Mesothelial cell of epicardium (in vitro differentiated cells): ENCODE measurements at places on chromosomes 6 and 20. TPM values are rescaled to one million over a fixed set of nuclear protein-coding genes. Genes with fewer than 3 reads are reported as not detected.

Gene RAD21L1
- total RNA-seq, result not detected in 3 replicates

Gene POM121L2
- total RNA-seq, result 0.07 TPM in 1 of 3 replicates, not detected in the others

Gene PDE10A
- 12.8 to 14.3 TPM (median 13.0 TPM) in 3 replicates for total RNA-seq

Gene COL11A2
- 12.6 to 14.4 TPM (median 14.2 TPM) in 3 replicates for total RNA-seq

Gene SRMS
- total RNA-seq, result not detected in 3 replicates

Gene NFATC2
- total RNA-seq, result 13.1 to 14.0 TPM (median 14.0 TPM) in 3 replicates

Gene RAB44
- 0.07 to 0.16 TPM in 2 of 3 replicates, not detected in the other for total RNA-seq

Gene CABLES2
- 22.8 to 23.7 TPM (median 23.6 TPM) in 3 replicates for total RNA-seq

Gene CPNE5
- 0.51 to 1.7 TPM (median 1.2 TPM) in 3 replicates for total RNA-seq

DNA sequence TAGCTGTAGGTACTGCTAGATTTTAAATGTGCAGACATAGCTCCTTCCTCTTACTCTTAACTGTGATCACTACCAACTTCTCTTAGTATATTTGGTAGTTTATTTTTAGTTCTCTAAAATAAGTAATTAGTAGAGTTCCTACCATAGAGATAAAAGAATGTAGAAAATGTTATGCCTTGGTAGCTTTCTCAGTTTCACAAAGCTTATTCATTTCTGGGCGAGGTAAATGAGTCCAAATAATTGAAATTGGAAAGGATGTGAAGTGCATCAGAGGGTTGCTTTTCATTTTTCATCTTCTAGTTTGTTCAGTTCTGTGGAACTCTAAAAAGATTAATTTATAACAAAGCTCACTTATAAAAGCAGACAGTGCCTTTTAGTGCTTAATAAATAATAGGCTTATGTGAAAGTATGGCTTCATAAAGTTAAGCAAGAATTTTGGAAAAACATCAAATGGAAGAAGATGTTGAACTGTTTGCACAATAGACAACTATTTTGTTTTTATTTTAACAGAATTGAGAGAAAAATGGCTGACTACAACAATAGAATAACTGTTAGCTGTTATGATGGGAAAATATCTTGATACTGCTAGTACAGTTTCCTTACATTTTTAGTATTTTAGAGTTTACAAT, 303.7 kb downstream of the UTRN start:
- no peaks in the 10 kb centered on the region for H3K27me3 ChIP-seq
- DNase-seq, result no peak
- H3K4me1 ChIP-seq, result peaks cover 2% of the 10 kb centered on the region

GRCh38 chr6:130494729-130495128, 128.9 kb downstream of the TMEM200A start:
- H3K27me3 ChIP-seq, result no peaks in the 10 kb centered on the region
- no peaks in the 10 kb centered on the region for H3K36me3 ChIP-seq
- no peak for DNase-seq
- H3K4me1 ChIP-seq, result no peaks in the 10 kb centered on the region

DNA sequence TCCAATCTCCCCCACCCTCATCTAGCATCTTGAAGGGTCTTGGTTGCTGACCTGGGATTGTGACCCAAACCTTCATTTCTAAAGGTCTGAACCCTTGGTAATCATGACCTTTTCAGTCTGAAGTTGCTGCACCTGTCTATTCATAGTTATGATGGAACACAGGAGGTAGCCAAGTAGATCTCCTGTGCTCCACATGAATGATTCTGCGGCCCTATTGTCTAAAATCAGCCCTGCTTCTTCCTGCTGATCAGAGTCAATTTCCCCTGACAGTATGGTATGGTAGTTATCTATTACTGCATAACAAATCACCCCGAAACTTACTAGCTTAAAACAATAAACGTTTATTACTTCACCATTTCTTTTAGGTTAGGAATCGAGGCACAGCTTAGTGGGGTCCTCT, 9.0 kb downstream of the OR2B6 start:
- H3K27me3 ChIP-seq, result peaks cover 12% of the 10 kb centered on the region
- H3K27ac ChIP-seq, result no peak overlapping the region
- no peaks in the 10 kb centered on the region for H3K36me3 ChIP-seq
- H3K4me1 ChIP-seq, result no peaks in the 10 kb centered on the region

GRCh38 chr6:85191656-85192055, 258.2 kb upstream of the NT5E start:
- no peak for DNase-seq
- no peaks in the 10 kb centered on the region for H3K36me3 ChIP-seq
- H3K27me3 ChIP-seq, result no peaks in the 10 kb centered on the region
- H3K27ac ChIP-seq, result no peak overlapping the region

DNA sequence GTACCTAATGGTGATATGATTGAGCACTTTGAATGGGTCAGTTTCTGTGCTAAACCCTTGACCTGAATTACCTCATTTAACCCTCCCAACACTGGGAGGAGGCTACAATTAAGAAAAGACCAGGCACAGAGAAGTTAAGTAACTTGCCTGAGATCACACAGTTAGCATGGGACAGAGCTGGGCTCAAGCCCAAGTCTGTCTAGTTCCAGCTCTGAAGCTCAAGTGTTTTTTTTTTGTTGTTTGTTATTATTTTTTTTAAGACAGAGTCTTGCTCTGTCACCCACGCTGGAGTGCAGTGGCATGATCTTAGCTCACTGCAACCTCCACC, 4.0 kb downstream of the FAM83D start:
- no peak for DNase-seq
- H3K36me3 ChIP-seq, result no peaks in the 10 kb centered on the region
- H3K27me3 ChIP-seq, result no peaks in the 10 kb centered on the region
- H3K4me3 ChIP-seq, result no peak overlapping the region

GRCh38 chr20:2986466-2986865, 57.0 kb upstream of the GNRH2 start:
- H3K4me3 ChIP-seq, result no peak overlapping the region
- DNase-seq, result no peak
- no peaks in the 10 kb centered on the region for H3K4me1 ChIP-seq
- H3K27me3 ChIP-seq, result no peaks in the 10 kb centered on the region
- peaks cover 20% of the 10 kb centered on the region for H3K36me3 ChIP-seq

DNA sequence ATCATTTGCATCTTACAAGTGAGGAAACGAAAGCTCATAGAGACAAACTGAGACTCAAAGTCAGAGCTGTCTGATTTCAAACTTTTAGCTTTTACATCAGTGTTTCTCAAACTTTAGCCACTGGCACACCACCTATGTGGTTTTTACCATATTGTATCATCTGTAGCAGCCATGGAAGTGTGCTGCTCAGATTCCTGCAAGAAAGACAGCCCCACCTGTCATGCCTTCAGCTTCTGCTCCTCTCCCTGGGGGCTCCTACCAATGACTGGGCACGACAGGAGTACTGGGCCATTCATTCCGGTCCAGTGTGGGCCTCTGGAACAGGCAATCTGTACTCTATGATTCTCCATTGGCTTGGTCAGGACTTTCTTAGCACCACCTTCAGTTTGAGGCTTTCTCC, 87.0 kb downstream of the BCAS1 start:
- no peak overlapping the region for H3K4me3 ChIP-seq
- no peak for DNase-seq
- peaks cover 3% of the 10 kb centered on the region for H3K36me3 ChIP-seq
- peaks cover 23% of the 10 kb centered on the region for H3K4me1 ChIP-seq
- H3K27me3 ChIP-seq, result peaks cover 19% of the 10 kb centered on the region

GRCh38 chr20:22620342-22620741, 36.0 kb upstream of the FOXA2 start:
- no peaks in the 10 kb centered on the region for H3K4me1 ChIP-seq
- H3K27ac ChIP-seq, result no peak overlapping the region
- H3K4me3 ChIP-seq, result no peak overlapping the region
- DNase-seq, result no peak
- peaks cover 78% of the 10 kb centered on the region for H3K27me3 ChIP-seq
- no peaks in the 10 kb centered on the region for H3K36me3 ChIP-seq

- DNase-seq, result no peak
- no peak overlapping the region for H3K4me3 ChIP-seq
- no peak overlapping the region for H3K27ac ChIP-seq
- peaks cover 16% of the 10 kb centered on the region for H3K4me1 ChIP-seq
Observed at GRCh38 chr6:133973109-133973971, 20.3 kb downstream of the TBPL1 start.

GRCh38 chr20:5189917-5190316, 63.1 kb downstream of the CDS2 start:
- H3K27me3 ChIP-seq, result no peaks in the 10 kb centered on the region
- no peak overlapping the region for H3K27ac ChIP-seq
- H3K4me3 ChIP-seq, result no peak overlapping the region
- H3K36me3 ChIP-seq, result peaks cover 12% of the 10 kb centered on the region
- DNase-seq, result no peak
- H3K4me1 ChIP-seq, result peaks cover 1% of the 10 kb centered on the region

DNA sequence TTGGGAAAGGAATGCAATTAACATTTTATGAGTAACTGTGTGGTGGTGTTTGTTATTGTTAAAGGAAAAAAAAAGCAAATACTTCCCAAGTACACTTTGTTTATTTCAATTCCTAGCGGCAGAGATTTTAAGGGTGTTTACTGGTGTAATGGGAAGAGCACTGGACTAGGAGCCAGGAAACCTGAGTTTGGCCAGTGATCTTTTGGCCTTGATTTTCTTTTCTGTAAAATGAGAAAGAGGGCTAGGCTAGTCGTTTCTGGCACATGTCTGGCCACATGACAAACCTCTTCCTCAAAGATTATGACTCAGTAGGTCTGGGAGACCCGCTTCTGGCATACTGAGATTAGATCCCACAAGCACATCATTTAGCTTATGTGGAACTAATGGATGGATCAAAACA, 428.1 kb upstream of the NOX3 start:
- no peaks in the 10 kb centered on the region for H3K27me3 ChIP-seq
- DNase-seq, result no peak
- no peak overlapping the region for H3K27ac ChIP-seq
- no peak overlapping the region for H3K4me3 ChIP-seq
- no peaks in the 10 kb centered on the region for H3K4me1 ChIP-seq

DNA sequence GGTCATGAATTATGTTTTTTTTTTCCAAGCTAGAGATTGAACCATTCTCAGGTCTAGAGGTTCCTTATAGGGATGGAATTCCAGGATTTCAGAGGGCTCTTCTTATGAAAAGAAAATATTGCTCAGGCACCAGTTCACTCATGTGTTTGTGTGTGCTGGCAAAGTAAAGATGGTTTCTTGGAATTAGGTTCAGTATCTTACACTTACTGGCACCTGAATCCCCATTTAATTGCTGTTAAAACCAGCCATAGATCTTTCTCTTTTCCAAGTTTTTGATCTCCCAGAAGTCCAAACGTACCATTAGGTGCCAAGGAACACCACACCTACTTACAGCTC, 508.4 kb downstream of the CDH26 start:
- H3K27ac ChIP-seq, result no peak overlapping the region
- H3K36me3 ChIP-seq, result no peaks in the 10 kb centered on the region
- DNase-seq, result no peak
- peaks cover 13% of the 10 kb centered on the region for H3K27me3 ChIP-seq
- no peaks in the 10 kb centered on the region for H3K4me1 ChIP-seq

DNA sequence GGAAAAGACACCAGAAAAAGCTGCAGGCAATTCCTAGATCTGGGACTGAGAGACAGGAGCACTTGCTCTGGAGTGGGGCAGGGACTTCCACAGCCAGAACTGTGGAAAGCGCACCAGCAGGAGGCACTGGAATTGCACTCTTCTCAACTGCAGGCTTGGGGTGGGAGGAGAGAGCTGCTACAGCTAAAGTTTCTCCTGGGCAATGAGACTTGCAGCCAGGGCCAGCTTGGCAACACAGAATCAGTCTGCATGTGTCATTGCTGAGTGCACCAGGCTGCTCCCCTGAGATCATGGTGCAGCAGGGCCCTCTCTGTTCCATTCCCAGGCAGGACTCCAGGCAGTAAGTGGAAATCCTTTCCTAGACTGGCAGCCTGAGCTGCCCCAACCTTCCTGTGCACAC, 145.8 kb downstream of the INSM1 start:
- H3K27ac ChIP-seq, result no peak overlapping the region
- H3K4me3 ChIP-seq, result no peak overlapping the region
- H3K4me1 ChIP-seq, result no peaks in the 10 kb centered on the region
- no peaks in the 10 kb centered on the region for H3K27me3 ChIP-seq
- H3K36me3 ChIP-seq, result peaks cover 62% of the 10 kb centered on the region

DNA sequence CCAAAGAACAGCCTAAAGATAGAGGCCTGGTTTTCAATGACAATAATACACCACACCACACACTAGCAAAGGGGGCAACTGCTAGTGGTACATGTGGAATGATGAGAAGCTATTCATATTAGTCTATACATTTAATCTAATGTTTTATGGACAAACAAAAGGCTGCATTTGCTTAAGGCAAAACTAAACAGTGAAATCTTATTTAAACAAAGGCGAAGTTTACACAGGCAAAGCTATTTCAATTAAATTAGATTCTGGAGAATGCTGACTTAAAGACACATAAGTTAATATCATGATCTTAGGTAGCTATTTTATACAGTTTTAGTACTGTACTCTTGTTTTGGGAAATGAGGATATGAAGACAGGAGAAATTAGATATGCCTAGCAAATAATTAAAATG, 53.9 kb upstream of the SIM1 start:
- no peak for DNase-seq
- no peaks in the 10 kb centered on the region for H3K4me1 ChIP-seq
- no peak overlapping the region for H3K4me3 ChIP-seq
- peaks cover 2% of the 10 kb centered on the region for H3K36me3 ChIP-seq
- no peaks in the 10 kb centered on the region for H3K27me3 ChIP-seq

DNA sequence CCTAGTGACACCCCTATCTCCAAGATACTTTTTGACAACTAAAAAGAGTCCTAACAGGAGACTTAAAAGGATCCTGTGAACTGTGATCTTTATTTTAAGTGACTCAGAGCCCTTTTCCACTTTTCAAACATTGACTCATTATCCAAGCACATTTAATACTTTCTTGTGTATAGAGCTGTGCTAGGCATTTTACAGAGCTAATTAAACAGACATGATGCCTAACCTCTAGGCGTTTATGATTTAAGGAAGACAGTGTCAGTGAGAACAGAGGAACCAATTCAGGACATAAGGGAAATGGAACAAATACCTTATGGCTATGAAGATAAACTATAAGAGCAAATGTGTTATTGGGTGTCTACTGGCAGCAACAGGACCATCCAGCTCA, 282.6 kb downstream of the TPBG start:
- DNase-seq, result no peak
- H3K27me3 ChIP-seq, result no peaks in the 10 kb centered on the region
- H3K4me1 ChIP-seq, result no peaks in the 10 kb centered on the region
- no peaks in the 10 kb centered on the region for H3K36me3 ChIP-seq
- H3K4me3 ChIP-seq, result no peak overlapping the region

- no peak overlapping the region for H3K27ac ChIP-seq
- H3K36me3 ChIP-seq, result no peaks in the 10 kb centered on the region
- no peak for DNase-seq
- H3K4me1 ChIP-seq, result peaks cover 12% of the 10 kb centered on the region
- no peak overlapping the region for H3K4me3 ChIP-seq
Observed at GRCh38 chr6:15872241-15873103, 209.6 kb upstream of the DTNBP1 start.

GRCh38 chr20:22490287-22491193, 93.8 kb downstream of the FOXA2 start:
- H3K36me3 ChIP-seq, result no peaks in the 10 kb centered on the region
- H3K4me1 ChIP-seq, result no peaks in the 10 kb centered on the region
- H3K27ac ChIP-seq, result no peak overlapping the region

GRCh38 chr6:16396497-16397319, 158.3 kb downstream of the GMPR start:
- H3K4me3 ChIP-seq, result no peak overlapping the region
- H3K27me3 ChIP-seq, result no peaks in the 10 kb centered on the region

GRCh38 chr6:134619077-134619476, 301.2 kb upstream of the SGK1 start:
- no peak overlapping the region for H3K4me3 ChIP-seq
- H3K27me3 ChIP-seq, result peaks cover 1% of the 10 kb centered on the region
- H3K36me3 ChIP-seq, result no peaks in the 10 kb centered on the region
- no peaks in the 10 kb centered on the region for H3K4me1 ChIP-seq
- H3K27ac ChIP-seq, result no peak overlapping the region

GRCh38 chr20:5596401-5597193, 153.6 kb upstream of the SHLD1 start:
- peaks cover 31% of the 10 kb centered on the region for H3K36me3 ChIP-seq
- no peaks in the 10 kb centered on the region for H3K27me3 ChIP-seq

- no peaks in the 10 kb centered on the region for H3K36me3 ChIP-seq
- H3K27me3 ChIP-seq, result no peaks in the 10 kb centered on the region
- no peak for DNase-seq
- no peak overlapping the region for H3K27ac ChIP-seq
Observed at GRCh38 chr6:139711804-139712585, 337.5 kb upstream of the CITED2 start.
